ENCODE measurements at places on chromosomes 1 and 21. TPM values are rescaled to one million over a fixed set of nuclear protein-coding genes. Genes with fewer than 3 reads are reported as not detected.

- DNase-seq: no peak
Measured at GRCh38 chr1:157966031-157966537, 27.4 kb upstream of the KIRREL1 start.

GRCh38 chr1:212254853-212255363 lies 30.3 kb upstream of the PPP2R5A start:
- DNase-seq: peak; percentile 10

GRCh38 chr1:53046930-53047329 lies 15.1 kb upstream of the PODN start:
- DNase-seq: peak; percentile 84

The MRPL9 gene
- 167 TPM for total RNA-seq

DNA sequence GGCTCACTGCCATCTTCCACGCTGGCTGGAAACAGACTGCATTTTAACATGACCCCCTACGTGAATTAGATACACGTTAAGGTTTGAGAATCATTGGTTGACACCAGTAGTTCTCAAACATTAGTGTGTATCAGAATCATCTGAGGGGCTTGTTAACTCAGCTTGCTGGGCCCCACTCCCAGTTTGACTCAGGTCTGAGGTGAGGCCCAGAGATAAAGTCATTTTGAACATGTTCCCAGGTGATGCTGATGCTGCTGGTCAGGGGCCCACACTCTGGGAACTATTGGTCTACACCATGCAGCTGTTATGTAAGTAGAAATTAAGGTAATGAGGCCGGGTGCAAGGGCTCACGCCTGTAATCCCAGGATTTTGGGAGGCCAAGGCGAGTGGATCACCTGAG lies 1.3 kb downstream of the LSM10 start:
- no peak for DNase-seq

GRCh38 chr1:66140072-66140471 lies 347.4 kb downstream of the PDE4B start:
- no peak for DNase-seq

DNA sequence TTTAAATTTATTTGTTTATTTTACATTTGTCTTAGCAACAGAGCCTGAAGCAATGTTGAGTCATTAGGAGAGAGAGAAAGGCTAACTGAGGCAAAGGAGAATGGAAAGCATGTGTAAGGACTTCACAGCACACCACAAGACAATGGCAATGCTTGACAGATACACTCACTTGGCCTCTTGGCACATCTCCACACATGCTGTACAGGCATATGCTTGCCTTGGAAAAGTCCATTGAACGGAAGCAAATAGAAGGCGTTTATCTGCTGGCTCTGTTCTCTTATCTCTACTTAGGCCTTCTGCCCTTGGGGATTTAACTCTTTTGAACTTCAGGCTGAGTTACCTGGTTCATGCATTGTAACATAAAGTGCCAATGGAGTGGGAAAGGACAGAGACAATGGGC lies 262.2 kb upstream of the POU3F1 start:
- no peak for DNase-seq

GRCh38 chr1:18883636-18884418 lies 18.5 kb downstream of the ALDH4A1 start:
- DNase-seq: peak; percentile 65

The BTG2 gene
- total RNA-seq: 2.0 TPM

The KRTAP21-3 gene
- not detected for total RNA-seq

DNA sequence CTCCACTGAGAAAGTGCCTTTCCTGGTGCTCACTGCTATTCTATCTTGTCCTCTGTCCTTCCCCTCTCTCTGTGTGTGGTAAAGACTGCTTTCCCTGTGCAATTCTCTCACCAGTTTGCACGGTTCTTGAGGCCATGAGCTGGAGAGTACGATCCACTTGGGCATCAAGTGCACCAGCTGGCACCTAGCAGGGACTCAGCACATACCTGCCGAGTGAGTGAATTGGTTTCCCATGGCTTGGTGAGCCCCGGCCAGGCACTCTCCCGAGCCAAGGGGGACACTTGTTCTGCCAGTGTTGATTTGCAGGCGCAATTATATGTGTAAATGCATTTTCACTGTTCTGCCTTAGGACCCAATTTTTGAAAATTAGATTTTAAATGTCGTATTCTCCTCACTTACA lies 313.5 kb downstream of the DISC1 start:
- no peak for DNase-seq

DNA sequence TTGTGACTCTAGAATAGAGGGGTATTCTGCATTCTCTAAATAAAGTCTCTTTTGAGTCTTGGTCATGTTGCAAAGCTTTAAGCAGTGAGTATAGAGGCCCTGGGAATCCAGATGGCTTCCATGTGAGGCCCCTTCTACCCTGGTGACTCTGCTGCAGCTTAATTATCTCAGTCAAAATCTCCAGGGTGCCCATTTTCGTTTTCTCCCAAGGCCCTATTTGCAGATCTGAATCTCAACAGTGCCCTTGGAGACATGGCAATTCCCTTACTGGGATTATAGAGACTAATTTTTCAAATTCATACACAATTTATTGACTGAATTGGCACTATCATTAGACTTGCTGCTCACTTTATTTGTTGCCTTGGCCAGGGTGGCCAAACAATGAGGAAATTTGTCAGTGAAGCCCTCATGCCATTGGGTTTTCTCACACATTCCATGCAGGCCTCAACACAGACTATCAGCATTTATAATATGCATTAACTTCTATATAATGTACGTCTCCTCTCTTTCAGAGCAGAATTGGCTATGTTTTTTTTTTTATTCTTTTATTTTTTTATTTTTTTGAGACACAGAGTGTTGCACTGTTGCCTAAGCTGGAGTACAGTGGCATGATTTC lies 35.1 kb downstream of the PROX1 start:
- DNase-seq: peak; percentile 9

GRCh38 chr1:10302416-10302815 lies 92.0 kb downstream of the KIF1B start:
- DNase-seq: no peak

DNA sequence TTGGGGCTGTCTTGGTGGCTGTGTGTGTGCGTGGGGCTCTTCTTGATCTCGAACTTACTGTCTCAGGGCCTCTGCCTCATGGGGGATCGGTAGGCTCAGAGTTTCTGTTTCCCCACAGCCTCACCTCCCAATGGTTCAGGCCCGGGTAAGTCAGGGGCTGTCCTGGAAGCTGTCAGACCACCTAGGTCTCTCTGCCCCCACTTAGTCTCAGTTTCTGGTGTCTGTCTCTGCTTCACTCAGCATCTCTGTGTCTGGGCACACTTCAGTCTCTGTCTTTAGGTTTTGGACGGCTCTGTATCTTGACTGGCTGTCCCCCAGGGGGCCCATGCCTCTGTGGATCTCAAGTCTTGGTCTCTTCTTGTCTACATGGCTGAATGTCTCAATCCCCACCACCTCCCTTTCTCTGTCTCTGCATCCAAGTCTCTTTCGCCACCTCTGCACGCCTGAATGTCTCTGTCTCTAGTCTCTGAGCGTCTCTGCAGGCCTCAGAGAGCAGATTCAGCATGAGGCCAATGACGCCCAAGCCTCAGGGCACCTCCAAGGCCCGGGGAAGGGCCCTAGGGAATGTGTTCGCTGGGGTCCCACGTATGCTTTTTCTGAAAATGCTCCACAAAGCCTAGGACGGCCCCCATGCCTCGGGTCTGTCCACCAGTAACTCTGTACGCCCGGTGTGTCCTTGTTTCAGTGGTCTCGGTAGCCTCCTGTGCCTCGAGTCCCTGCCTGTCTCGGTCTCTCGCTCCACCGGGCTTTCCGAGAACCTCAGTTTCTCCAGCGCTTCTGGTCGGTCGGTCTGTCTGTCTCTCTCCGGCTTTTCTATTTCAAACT lies 818 bp downstream of the FHL3 start:
- no peak for DNase-seq

GRCh38 chr1:22176258-22176657 lies 33.4 kb upstream of the WNT4 start:
- no peak for DNase-seq

- peak; percentile 25 for DNase-seq
Measured at GRCh38 chr1:24643363-24644099, 429 bp downstream of the SRRM1 start.

- DNase-seq: peak; percentile 9
Measured at GRCh38 chr1:96364576-96364975, 357.0 kb upstream of the PTBP2 start.

The ABCB10 gene
- 38.4 TPM for total RNA-seq

The XCL1 gene
- total RNA-seq: not detected

- no peak for DNase-seq
Measured at GRCh38 chr1:56105397-56105796, 474.0 kb downstream of the PLPP3 start.

DNA sequence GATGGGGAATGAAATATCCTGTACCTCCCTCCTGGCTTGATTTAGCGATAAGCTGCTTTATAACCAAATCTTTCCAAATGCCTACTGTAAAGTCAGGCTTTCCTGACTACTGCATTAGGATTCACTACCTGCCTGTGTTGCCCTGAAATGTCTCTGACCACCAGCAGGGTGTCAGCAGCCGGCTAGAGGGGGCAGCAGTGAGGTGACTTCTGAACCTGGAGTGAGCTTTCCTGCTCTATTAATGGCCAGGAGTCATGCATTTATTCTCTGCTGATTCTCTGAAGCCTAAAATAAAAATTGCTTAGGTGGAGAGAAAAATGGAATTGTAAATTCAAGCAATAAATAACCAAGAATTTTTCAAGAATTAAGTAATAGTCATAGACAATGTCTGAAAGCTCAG lies 2.5 kb downstream of the BACE2 start:
- peak; percentile 71 for DNase-seq

DNA sequence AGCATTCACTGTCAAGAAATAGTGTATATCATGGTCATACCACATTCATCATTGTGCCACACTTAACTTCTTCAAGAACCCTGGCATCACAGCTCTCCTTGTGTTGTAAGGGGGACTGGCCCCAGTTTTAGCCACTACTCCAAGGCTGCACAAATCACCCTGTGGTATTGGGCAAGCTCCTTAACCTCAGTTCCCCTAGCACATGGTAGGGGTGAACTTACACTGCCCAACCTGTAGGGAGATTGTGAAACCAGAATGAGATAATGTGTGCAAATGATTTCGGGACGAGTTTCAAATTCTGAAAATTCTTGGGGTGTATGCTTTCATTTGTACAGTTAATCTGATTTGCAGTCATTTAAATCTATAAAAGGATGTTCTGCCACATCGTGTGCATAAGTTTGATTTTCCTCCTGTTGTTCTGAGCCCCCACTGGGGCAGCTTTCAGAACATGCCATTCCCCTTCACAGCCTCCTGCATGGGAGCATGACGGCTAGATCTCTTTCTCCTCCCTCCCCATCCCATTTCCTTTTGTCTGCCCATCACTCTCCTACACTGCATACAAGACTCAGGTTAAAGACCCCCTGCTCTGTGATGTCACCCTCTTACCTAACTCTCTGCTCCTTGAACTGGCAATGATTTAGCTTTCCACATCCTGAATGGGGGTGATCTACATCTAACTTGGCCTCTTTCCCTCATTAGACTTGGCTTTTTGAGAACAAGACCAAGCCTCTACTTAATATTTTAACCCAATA lies 290.3 kb downstream of the CHRM3 start:
- DNase-seq: no peak

The TADA1 gene
- total RNA-seq: 28.4 TPM

The ANKRD45 gene
- total RNA-seq: not detected

The RNU11 gene
- not detected for total RNA-seq

GRCh38 chr1:234727018-234727940 lies 117.3 kb upstream of the IRF2BP2 start:
- DNase-seq: no peak

DNA sequence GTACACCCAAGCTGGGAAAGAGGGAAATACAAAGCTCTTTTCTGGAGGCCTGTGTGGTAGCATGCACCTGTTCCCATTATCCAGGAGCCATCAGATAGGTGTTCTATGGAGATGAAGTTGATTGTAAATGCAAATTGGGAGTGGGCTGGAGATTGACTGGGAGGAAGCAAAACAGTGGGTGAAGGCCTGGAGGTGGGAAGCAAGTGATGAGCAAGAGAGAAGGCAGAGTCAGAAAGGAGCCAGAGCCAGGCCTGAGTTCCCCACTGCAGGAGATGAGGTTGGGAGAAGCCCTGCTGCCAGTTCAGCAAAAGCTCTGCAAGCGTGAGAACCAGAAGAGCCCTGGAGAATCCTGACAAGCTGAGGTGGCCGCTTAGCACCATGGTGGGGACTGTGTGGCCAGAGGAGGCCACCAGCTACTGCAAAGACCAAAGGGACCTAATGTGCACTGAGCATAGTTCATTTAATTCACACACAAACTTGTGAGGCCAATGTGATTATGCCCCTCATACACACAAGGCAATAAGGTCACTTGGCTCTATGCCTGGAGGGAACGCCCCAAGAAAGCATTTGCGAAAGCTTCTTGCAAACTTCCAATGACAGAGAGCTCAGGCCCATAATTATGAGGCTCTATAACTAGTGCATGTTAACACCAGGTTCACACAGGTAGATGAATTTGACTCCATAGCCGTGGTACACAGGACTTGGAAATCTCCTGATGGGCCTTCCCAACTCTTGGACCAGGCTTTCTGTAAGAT lies 73.0 kb upstream of the GRIK3 start:
- DNase-seq: no peak

The GCSAML gene
- not detected for total RNA-seq

- DNase-seq: no peak
Measured at GRCh38 chr21:44849616-44850130, 23.8 kb downstream of the PTTG1IP start.

DNA sequence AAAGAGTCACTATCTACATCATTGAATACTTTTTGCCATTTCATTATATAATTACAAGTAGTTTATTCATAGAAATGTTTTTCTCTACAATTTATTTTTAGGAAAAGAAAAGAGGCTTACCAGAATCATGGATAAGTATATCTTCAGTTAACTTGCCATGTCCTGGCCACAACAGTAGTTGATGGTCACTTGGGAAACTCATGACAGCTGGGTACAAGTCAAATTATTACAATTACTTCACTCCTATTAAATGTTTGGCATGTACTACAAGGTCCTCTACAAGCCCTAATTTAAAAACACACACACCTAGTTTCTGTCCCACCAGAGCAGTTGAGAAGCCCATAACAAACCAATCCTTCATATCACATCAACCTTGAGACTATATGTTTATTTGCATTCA lies 29.4 kb downstream of the PALMD start:
- no peak for DNase-seq

- no peak for DNase-seq
Measured at GRCh38 chr1:24984800-24985522, 54.9 kb upstream of the RUNX3 start.

- no peak for DNase-seq
Measured at GRCh38 chr1:31032266-31032665, 33.3 kb downstream of the PUM1 start.

GRCh38 chr1:87134625-87135328 lies 193.9 kb upstream of the LMO4 start:
- no peak for DNase-seq

- DNase-seq: no peak
Measured at GRCh38 chr1:199295107-199295506, 656.3 kb downstream of the PTPRC start.

The OR2G2 gene
- not detected for total RNA-seq

The ELAVL4 gene
- not detected for total RNA-seq

The KCNJ9 gene
- not detected for total RNA-seq

The NUP210L gene
- not detected for total RNA-seq

- DNase-seq: no peak
Measured at GRCh38 chr1:232283864-232284263, 346.1 kb downstream of the SIPA1L2 start.

- DNase-seq: no peak
Measured at GRCh38 chr21:42775891-42776290, 103.4 kb downstream of the WDR4 start.
